Stomach (tissue), 19 donors: ENCODE measurements at places on chromosomes 7 and 10.

- DNase-seq, result peak; percentile 85
Observed at GRCh38 chr10:95327367-95327766, 36.6 kb upstream of the PDLIM1 start.

DNA sequence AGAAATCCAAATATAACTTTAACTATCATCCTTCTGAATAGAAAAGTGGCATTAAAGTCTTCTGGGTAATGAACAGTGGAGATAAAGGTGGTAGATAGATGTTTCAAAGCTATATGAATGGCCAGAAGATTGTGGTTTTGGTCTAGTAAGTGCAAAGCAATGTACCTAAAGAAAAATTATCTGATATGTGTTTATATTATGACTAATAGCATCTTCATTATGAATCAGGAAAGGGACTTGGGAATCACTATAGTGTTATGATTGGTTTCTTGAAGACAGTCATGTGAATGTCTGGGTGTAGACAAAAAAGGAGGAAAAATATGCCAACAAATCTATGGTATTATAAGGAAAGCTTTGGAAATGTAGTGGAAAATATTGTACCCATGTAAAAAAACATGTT, 3.0 kb downstream of the ZNF518A start:
- no peak for DNase-seq

GRCh38 chr10:43461950-43462349, 25.0 kb downstream of the ZNF487 start:
- no peak for DNase-seq

DNA sequence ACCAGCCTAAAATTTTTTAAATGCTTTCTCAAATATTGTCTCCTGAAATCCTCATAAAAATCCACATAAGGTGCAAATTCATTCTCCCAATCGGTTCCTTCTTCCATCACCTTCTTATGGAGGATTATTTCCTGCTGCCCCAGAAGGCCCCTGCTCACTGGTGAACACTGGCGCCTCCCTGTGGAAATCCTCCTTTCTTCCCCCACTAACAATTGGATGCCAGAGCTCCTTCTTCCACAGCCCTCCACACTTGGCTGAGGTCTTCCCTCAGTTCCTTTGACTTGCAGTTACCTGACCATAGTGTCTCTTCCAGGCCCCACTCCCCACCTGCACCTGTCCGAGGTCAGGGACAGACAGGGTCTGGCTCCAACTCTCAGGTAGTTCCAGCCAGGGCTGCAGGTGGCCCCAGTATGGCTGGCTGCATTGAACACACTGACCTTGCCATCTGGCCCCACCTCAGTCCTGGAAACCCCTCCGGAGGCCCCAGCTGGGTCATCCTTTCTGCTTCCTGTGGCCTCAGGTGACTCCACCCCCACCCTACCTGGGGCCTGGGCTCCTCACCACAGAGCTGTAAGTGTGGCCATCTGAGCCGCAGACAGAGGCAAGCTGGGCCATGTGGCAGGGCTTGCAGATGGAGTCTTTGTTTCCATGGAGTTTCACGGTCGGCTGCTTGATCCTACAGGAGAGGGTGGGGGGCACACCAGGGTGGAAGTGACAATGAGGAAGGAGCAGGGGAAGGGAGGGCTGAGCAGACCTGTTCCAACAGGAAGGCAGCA, 18.4 kb downstream of the SPOCK2 start:
- DNase-seq, result peak; percentile 37

DNA sequence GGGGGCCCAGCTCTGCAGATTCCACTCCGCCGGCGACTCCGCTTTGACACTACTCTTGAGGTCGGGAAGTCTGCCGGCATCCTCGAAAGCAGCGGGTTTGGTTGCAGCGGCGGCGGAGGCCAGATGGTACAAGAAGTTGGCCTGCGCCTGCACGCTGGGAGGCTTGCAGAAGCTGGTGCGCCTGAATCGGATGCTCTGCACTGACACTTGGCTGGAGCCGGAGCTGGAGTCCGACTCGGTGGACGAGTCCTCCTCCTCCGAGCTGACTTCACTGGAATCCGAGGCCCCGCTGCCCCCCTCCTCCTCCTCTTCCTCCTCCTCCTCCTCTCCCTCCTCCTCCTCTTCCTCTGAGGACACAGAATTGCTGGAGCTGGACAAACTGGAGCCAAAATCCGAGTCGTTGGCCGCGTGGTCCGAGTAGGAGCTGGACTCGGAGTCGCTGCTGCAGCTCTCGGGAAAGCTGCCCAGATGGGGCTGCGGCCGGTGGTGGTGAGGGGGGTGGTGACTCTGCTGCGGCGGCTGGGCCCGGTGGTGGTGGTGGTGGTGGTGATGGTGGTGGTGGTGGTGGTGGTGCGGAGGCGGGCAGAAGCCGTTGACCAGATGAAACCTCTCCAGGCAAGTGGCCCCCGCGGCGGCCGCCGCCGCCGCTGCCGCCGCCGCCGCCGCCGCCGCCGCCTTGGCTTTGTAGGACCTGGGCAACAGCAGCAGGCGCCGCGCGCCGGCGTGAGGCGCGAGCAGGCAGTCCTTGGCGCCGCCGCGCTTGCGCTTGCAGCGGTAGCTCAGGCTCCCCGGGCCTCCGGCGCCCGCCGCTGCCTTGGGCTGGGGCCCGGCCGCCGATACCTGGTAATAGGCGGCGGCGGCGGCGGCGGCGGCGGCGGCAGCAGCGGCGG, 9.0 kb downstream of the SKIDA1 start:
- peak; percentile 88 for DNase-seq

- no peak for DNase-seq
Observed at GRCh38 chr10:59138052-59138451, 38.4 kb upstream of the PHYHIPL start.

- DNase-seq, result peak; percentile 46
Observed at GRCh38 chr10:124743191-124744101, 732 bp downstream of the FAM53B start.

DNA sequence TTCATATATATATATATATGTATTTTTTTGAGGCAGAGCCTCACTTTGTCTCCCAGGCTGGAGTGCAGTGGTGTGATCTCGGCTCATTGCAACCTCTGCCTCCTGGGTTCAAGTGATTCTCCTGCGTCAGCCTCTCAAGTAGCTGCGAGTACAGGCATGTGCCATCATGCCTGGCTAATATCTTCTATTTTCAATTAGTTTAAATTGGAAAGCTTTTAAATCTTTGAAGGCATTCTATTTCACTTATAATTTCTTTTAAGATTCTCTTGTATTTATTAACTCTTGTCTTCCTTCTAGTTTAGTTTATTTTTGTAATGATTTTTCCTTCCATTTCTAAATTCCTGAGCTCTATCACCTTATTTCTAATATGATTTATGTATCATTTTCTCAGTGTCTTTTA, 71.2 kb downstream of the TPST1 start:
- no peak for DNase-seq

DNA sequence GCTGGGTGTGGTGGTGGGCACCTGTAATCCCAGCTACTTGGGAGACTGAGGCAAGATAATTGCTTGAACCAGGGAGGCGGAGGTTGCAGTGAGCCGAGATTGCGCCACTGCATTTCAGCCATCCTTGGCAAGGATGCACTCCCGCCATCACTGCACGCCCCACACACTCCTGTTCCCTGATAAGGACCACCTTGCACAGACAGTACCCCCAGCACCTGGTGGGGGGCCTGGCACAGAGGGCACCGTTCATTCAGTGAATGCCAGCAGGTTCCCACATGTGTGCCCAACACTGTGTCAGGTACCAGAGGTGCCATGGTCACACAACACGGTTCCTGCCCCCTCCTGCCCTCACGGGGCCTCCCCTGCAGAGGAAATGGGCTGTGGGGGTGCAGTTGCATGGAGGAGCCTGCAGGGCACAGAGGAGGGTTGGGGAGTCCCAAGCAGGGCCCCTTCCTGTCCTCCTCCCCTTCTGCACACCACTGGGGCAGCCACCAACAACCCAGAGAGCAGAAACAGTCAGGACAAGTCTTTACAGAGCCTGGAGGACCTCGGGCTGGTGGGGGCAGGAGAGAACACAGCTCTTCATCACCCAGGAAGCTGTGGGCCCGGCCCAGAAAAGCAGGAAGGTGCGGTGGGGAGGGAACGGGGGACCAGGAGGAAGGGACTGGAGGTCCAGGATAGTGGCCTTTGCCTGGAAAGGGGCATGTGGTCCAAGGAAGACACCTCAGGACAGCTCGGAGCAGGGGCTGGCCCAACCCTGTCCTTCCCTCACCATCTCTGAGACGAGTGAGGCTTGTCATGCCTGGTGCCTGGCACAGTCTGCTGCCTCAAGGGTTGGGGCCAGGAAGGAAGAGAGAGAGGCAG, 7.1 kb downstream of the CRYGN start:
- no peak for DNase-seq

- no peak for DNase-seq
Observed at GRCh38 chr10:115056186-115056585, 37.0 kb upstream of the ATRNL1 start.

DNA sequence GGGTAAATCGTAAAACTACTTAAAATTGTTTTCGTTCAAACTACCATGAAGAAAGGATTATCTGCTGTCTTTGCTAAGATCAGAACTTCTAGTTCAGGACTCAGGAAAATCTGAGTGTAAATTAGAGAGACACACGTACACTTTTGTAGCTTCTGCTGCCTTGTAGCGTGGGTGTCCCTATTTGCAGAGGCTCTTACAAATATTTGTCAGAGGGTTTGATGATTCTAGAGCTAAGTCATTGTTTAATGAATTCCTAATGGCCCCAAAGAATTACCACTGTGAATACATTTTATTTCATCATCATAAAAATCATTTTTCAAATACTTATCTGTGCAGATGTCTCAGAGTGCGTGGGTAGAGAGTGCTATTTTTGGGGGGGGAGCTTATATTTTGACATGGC, 314.9 kb downstream of the LRMDA start:
- no peak for DNase-seq

- peak; percentile 81 for DNase-seq
Observed at GRCh38 chr10:79069325-79070080, 737 bp downstream of the ZMIZ1 start.

DNA sequence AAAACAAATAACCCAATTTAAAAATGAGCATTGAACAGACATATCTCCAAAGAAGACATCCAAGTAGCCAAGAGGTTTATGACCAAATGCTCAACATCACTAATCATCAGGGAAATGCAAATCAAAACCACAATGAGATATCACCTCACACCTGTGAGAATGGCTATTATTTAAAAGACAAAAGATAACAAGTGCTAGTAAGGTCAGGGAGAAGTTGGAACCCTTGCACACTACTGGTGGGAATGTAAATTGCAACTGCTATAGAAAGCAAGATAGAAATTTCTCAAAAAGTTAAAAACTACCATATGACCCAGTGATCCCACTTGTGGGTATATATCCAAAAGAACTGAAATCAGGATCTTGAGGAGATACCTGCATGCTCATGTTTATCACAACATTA, 49.5 kb downstream of the SGMS1 start:
- DNase-seq, result no peak

GRCh38 chr10:107433605-107434004, 269.1 kb upstream of the SORCS1 start:
- no peak for DNase-seq

GRCh38 chr10:49174261-49174925, 13.8 kb downstream of the TMEM273 start:
- DNase-seq, result no peak

DNA sequence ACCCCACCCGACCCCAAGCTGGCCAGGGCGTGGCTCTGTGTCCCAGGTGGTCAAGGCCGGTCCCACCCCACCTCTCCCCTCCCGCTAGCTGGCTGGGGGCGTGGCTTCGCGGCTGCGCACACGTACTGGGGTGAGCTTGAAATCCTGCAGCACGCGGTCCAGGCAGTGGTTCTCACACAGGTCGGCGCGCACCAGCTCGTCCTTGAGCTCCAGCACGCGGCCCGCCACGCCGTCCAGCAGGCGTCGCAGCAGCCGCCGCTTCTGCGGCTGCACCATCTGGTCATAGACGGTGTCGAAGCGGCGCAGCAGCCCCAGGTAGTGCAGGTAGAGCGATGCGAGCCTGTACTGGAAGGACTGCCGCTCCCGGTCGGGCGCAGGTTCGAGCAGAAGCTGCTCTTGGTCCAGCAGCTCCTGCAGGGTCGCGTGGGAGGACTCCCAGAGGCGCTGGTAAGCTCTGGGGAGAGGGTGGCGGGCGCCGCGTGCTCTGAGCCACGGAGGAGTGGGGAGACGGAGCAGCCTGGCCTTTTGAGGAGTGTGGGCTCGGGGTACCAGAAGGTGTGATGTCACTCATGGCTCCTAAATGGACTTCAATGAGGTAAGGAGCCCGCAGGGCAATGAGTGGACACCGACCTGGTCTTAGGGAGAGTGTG, 5.8 kb downstream of the H2BK1 start:
- no peak for DNase-seq

DNA sequence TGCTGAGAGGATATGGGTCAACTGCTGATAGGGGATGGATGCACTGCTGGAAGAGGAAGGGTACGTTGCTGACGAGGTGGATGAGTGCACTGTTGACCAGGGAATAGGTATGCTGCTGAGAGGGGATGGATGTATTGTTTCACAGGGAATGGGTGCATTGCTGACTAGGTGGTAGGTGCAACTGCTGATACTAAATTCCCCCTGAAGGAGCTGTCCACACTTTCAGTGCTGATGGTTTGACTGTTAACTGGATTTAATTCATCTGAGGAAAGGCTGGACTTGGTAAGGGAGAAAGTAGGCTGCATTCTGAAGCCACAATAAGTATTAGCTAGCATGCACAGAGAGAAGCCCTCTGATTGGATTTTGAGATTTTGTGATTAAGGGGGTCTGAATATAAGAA, 1196.8 kb upstream of the PHF14 start:
- DNase-seq, result no peak

GRCh38 chr7:103799298-103799697, 190.2 kb downstream of the RELN start:
- DNase-seq, result no peak

- no peak for DNase-seq
Observed at GRCh38 chr7:158525648-158526484, 61.8 kb downstream of the PTPRN2 start.

- DNase-seq, result no peak
Observed at GRCh38 chr7:40880581-40880980, 745.8 kb downstream of the SUGCT start.

GRCh38 chr10:50347394-50347802, 96.1 kb upstream of the ASAH2 start:
- DNase-seq, result no peak

DNA sequence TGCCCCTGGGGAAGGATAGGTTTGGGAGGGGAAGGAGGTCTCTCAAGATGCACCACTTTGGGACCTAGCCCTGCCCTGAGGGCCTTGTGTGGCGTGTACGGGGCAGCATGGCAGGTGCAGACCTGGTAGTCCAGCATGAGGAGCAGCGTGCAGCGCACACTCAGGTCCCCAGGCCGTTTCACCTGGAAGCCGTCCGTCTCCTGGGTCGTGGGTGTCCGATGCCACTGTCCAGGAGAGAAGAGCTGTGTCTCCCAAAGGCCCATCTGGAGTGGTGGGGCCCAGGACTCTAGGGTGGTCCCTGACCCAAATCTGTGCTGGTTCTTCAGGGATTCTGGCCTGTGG, 6.8 kb downstream of the SMARCD3 start:
- DNase-seq, result no peak

- peak; percentile 66 for DNase-seq
Observed at GRCh38 chr10:125023862-125024496, 82.1 kb downstream of the ZRANB1 start.

- no peak for DNase-seq
Observed at GRCh38 chr10:43057231-43057711, 19.6 kb upstream of the RET start.

- DNase-seq, result no peak
Observed at GRCh38 chr7:153065051-153065450, 305.5 kb downstream of the ACTR3B start.

GRCh38 chr7:26155531-26156375, 3.8 kb downstream of the NFE2L3 start:
- no peak for DNase-seq

GRCh38 chr10:130747356-130747755, 564.2 kb downstream of the TCERG1L start:
- DNase-seq, result no peak
